ENCODE measurements at places on chromosomes 5 and 9. TPM values are rescaled to one million over a fixed set of nuclear protein-coding genes. Genes with fewer than 3 reads are reported as not detected.

The STKLD1 gene
- total RNA-seq: 1.0 TPM

The PPP3R2 gene
- not detected for total RNA-seq

The CCNI2 gene
- total RNA-seq: 7.3 TPM

The ZNF454 gene
- 0.23 TPM for total RNA-seq

The ASPN gene
- not detected for total RNA-seq

The IGFBPL1 gene
- not detected for total RNA-seq

The GNA14 gene
- not detected for total RNA-seq

The ARL14EPL gene
- not detected for total RNA-seq

The SPATA9 gene
- not detected for total RNA-seq

DNA sequence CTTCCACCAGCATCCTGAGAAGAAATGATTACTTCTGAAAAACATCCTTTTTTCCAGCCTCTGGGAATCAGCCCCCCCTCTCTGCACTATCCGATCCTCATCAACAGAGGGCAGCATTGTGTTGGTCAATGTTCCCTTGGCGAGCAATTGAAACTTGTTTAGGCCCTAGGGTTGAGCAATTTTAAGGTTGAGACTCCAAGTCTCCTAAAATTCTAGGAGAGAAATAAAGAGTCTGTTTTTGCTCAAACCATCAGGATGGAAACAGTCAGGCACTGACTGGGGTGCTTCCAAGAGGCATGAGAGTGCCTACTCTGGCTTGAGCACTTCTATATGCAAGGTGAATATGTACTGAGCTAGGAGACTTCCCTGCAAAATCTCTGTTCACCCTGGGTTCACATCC is 12.4 kb upstream of the CYFIP2 start:
- no peak for DNase-seq

DNA sequence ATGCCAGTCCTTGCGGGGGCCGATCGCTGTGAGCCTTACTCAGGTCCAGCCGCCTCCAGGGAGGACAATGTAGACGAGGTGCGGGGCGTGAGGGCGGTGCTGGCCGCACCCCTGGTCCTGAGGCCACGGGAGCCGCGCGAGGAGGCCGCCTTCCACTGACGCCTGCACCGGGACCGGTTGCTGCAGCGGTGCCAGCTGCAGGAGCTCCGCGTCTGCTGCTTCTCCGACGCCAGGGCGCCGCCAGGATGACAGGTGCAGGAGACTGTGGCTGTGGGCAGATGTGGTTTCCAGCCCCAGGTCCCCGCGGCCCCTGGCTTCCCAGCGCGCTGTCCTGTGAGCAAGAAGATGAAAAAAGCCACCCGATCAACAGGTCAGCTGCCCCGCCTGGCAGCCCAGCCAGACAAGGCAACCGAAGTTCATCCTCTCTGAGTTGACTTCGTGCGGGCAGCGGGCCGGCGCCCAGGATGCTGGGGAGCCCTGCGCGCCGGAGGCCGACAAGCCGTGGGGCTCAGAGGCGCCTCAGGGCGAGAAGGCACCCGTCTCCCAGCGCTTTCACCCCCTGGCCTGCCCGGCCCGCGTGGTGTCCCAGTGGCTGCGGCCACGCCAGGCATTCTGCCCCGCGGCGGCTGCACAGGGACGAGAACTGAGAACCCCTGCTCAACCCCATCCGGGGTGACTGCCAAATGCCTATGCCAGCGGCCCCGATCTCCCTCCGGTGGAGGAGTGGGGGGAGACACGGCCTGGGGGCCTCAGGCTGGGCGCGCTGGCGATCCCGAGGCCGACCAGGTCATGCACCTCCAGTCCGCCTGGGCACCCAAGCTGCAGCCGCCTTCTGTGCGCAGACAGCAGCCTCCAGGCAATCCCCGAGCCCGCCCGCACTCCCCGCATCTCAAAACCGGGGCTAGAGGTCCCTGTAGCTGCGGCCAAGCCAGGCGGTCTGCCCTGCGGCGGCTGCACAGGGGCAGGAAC is 43.4 kb upstream of the BICD2 start:
- DNase-seq: peak; percentile 29

DNA sequence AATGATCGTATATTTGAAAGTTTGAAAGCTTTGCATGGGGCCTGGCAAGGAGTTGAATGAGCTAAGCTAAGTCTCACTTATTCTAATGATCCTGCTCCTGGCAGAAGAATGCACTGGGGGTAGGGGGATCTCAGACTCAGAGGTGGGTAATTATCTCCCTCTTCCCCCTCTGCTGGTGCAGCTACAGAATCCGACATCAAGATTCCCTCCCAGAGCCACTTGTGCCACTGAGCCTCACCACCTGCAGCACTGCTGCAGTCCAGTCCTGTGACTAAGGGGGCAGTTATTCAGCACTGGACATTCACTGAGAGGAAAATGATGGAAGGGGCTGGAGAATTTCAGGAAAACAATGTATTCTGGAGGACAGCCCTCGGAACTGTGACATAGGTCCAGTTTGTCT is 205.8 kb downstream of the DEPDC1B start:
- no peak for DNase-seq

GRCh38 chr5:8386719-8387288 is 517.9 kb downstream of the MTRR start:
- no peak for DNase-seq

DNA sequence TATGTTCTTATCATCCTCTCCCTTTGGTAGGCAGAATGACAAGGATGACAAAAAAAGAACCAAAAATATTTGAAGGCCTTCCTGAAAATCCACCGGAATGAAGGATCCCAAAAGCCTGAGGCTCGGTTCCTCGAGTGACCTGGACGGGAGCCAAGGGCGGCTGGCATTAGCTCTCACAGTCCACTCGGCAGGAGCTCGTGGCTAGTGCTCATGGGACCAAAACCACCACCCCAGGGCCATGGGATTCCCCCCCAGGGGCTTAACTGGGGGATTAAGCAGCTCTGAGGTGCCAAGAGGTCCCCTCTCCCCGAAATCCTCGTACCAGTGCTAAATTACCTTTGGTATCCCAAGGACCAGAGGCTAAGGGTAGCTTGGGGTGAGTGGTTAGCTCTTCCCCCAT is 586 bp upstream of the PDZD2 start:
- DNase-seq: no peak

- no peak for DNase-seq
Observed at GRCh38 chr5:119220576-119221197, 135.1 kb upstream of the TNFAIP8 start.

GRCh38 chr5:80266566-80266965 is 10.7 kb upstream of the SERINC5 start:
- no peak for DNase-seq

DNA sequence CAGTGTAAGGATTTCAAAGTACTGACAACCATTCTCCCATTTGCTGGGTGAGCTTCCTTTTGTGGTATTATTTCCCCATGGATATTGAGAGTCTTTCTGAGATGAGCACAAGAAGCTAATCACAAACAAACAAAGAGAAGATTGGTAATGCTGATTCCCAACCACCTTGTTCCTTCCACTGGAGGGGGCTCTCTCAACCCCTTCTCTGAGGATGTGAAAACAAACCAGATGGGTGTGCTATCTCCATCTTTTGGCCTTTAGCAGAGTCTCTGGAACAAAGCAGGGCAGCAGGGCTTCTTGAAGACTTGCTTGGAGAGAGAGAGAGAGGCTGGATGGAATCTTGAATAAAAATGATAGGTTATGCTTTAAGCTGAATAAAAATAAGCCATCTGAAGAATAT is 576.7 kb upstream of the ZNF462 start:
- DNase-seq: no peak

DNA sequence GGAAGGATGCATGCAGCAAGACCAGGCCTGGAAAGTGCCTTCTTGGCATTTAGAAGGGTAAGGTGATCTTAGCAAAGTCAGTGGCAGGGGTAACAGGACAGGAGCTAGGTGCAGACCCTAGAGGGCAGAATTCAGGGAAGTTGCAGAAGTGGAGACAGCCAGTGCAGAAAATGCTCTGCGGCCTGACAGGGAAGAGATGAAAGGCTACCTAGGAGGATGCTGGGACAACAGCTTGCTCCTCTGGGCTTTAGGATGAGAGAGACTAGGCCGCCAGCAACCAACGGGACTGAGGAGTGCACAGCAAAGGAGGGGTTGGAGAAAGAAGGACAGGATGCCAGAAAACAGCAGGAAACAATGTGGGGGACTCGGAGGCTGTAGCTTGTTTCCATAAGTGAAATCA is 219.9 kb downstream of the FSTL4 start:
- DNase-seq: no peak

DNA sequence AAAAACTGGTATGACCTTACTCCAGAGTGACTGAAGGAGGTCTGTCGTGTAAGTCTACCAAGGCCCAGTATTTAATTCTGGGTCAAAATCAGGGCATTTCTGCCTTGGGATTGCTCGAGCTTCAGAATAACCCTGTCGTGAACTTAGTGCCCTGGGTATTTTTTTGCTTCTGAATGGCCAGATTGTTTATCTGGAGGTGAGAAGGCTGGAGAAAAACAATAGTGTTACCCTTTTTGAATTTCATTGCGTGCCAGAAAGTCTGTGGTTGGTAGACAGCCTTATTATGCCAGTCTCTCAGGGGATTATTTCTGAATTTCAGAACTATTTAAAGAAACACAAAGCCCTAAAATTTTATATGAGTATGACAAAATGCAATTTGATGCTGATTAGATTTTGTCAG is 323.4 kb downstream of the CSNK1G3 start:
- no peak for DNase-seq

- no peak for DNase-seq
Observed at GRCh38 chr9:6134661-6135180, 80.9 kb upstream of the IL33 start.

DNA sequence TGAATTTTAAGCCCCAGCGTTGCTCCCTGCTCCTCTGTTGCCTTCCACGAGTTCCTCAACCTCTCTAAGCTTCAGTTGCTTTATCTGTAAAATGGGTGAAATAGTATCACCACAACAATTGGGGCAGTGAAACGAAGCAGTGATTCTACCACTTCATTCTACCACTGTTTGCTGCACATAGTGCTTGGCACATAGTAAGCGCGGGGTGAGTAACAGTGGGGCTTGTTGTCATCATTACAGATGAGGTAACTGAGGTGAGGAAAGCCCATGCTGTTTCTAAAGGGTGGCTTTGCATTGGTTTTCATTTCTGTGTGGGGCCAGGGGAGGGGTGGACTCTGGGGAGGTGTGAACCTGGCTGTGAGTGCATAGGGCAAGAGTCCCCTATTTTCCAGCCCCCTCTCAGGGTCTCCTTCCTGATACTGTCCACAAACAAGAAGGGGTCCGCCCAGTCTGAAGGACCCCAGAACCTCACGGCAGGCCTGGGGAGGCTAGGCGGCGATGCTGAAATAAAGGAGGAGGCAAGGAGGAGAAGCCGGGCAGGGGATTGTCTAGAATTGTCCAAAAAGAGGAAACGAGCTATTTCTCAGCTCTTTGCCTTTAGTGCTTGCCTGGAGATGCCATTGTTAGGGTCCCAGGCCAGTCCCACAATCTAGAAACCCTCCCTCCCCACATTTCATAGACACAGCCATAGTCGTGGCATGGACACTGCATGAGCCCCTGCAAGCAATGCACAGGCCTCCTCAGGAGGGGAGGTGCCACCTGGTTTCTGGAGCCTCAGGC is 65.6 kb downstream of the IL6ST start:
- DNase-seq: no peak

- no peak for DNase-seq
Observed at GRCh38 chr9:121910491-121911040, 182.5 kb downstream of the TTLL11 start.

DNA sequence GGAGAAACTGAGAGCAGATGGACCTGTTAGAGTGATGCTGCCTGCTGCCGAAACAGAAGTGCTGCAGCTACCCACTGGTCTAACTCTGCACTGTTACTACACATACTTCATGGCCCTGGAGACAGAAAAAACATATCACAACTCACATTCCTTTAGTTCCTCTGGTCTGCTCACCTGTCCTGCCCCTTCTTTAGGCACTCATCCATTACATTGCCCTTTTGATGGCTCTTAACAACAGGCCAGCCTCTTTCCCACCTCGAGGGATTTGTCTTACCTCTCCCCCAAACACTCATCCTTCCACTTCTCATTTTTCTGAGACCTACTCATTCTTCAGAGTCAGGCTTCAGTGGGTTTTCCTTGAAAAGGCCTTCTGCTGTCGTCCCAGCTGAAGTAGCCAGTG is 49.2 kb downstream of the KCTD16 start:
- DNase-seq: no peak

DNA sequence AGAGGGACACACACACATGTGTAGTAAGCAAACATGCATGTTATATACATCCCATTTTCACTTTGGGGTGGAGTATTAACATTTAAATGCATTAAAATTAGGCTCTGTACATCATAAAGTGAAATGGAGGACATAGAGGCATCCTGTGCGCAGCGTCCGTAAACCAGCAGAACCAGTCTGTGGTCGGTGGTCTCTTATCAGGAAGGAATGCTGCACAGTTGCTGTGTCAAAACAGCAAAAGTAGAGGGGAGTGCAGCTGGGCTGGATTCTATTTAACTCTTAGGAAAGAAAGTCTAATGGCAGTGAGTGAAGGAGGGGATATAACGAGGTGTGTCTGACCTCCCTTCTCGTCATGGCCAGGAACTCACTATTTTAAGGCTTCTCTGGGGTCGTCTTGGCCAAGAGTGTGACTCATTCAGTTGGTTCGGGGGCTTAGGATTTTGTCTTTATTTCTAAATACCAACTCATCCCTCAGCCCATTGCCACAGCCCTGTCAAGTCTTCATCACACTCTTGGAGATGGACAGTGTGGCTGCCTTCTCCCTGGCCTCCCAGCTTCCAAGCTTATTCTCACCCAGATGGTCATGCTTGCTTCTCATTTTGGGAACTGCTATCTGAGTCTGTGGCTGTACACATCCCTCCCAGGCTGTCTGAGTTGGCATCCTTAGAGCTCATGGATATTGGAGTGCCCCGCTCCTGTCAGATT is 20.1 kb upstream of the CXCL14 start:
- no peak for DNase-seq

GRCh38 chr9:69932901-69933300 is 110.7 kb upstream of the MAMDC2 start:
- DNase-seq: no peak

GRCh38 chr9:87238545-87238944 is 259.1 kb upstream of the DAPK1 start:
- no peak for DNase-seq

DNA sequence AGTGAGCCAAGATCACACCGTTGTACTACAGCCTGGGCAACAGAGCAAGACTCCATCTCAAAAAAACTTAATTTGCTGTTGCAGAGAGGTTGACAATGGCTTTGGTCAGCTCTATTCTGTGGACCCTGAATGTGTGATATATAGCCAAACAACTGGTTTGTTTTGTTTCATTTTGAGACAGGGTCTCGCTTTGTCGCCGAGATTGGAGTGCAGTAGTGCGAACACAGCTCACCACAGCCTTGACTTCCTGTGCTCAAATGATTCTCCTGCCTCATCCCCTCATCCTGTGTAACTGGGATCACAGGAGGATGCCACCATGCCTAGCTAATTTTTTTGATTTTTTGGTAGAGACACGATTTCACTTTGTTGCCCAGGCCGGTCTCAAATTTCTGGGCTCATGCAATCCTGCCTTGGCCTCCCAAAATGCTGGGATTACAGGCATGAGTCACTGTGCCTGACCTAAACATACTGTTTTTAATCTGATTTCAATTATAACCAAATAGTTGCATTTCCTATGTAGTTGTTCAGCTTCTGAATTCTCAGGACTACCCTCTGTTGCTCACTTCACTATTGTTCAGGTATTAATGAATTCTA is 9.8 kb downstream of the RNF183 start:
- DNase-seq: no peak
